ENCODE measurements at places on chromosomes 11 and 22. TPM values are rescaled to one million over a fixed set of nuclear protein-coding genes. Genes with fewer than 3 reads are reported as not detected.

SLC43A3 gene
- total RNA-seq: 12.7 TPM

SLC22A25 gene
- not detected for total RNA-seq

FOLR2 gene
- total RNA-seq: not detected

SMTNL1 gene
- not detected for total RNA-seq

GRCh38 chr22:38104084-38104483 lies 6.4 kb downstream of the BAIAP2L2 start:
- peak; percentile 11 for DNase-seq

GRCh38 chr11:5604896-5605295 lies 8.5 kb downstream of the TRIM6 start:
- no peak for DNase-seq

- no peak for DNase-seq
These were observed 3.3 kb downstream of the SPI1 start for GRCh38 chr11:47375020-47375419.

- DNase-seq: no peak
These were observed 18.2 kb upstream of the TUB start for GRCh38 chr11:8062781-8063257.

GRCh38 chr11:16999116-16999515 lies 15.1 kb downstream of the PLEKHA7 start:
- DNase-seq: no peak
